Nucleus accumbens (tissue), 56 donors: ENCODE measurements at places on chromosomes 5 and 9.
A peak's percentile ranks its signal among the peaks of the same experiment; 100 is the strongest.

DNA sequence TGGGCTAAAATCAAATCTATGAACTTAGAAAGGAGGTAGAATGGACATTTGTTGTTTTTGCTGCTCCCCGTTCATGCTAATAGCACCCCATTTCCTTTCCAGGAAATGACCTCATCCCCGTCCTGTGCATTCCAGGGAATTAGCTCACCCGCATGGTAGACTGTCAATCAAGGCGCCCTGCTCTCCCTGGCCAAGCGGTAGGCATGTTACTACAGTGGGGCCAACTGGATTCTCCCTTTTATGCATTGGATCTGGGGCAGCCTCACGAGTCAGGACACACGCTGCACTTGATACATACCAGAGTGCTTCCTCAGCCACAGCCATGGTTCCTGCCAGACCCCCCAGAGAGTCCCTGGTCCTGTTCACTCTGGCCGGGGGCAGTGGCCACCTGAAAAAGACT is 111.0 kb upstream of the PTCH1 start:
- no peak for DNase-seq

- DNase-seq: no peak
Measured at GRCh38 chr5:158877706-158878105, 222.0 kb downstream of the EBF1 start.

- DNase-seq: no peak
Measured at GRCh38 chr5:148541054-148541835, 113.1 kb downstream of the HTR4 start.

DNA sequence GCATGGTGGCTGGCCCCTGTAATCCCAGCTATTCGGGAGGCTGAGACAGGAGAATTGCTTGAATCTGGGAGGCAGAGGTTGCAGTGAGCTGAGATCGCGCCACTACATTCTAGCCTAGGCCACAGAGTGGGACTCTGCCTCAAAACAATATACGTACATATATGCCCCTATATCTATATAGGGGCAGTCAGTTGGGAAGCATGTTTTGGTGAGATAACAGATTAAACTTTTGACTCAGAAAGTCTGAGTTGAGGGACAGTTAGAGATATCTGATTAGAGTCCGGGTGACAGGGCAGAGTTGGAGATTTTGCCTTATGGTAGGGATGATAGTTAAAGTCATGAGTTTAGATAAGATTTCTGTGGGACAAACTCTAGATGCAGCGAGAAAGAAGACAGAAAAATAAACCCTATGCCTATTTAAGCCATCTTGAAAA is 71.8 kb upstream of the ALDH1A1 start:
- DNase-seq: no peak

GRCh38 chr5:14821100-14821845 is 50.3 kb downstream of the ANKH start:
- no peak for DNase-seq

DNA sequence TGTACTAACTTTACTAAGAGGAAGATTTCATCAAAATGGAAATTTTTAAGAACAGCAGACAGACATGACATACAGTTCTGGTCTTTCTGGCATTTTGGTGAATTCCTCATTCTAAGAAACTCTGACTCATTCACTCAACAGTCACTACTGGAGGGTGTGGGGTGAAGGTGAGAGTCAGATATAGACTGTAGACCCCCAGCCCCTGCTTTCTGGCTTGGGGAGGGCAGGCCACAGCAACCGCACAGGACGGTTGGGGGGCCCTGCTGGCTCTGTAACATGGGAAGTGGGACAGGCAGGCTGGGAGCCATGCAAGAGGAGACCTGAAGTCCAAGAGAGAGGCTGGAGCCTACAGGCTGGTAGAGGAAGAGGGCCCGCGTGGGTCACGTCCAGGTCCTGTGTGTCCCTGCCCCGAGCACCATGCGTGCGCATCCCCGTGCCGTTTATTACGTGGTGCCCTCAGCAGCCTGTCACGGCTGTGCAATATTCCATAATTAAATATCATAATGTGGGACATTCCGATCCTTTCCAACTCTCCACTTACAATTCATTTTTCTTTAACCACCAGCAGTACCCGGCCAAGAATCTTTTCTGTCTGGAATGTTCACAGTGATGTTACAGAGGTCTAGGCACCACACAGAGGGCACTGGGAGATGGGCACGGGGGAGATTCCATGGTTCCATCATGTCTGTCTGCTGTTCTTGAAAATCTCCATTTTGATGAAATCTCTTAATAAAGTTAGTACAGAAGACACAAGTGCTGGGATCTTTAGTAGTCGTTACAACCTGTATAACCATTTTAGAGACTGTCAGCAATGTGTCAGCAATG is 75.5 kb downstream of the SEMA4D start:
- DNase-seq: no peak

DNA sequence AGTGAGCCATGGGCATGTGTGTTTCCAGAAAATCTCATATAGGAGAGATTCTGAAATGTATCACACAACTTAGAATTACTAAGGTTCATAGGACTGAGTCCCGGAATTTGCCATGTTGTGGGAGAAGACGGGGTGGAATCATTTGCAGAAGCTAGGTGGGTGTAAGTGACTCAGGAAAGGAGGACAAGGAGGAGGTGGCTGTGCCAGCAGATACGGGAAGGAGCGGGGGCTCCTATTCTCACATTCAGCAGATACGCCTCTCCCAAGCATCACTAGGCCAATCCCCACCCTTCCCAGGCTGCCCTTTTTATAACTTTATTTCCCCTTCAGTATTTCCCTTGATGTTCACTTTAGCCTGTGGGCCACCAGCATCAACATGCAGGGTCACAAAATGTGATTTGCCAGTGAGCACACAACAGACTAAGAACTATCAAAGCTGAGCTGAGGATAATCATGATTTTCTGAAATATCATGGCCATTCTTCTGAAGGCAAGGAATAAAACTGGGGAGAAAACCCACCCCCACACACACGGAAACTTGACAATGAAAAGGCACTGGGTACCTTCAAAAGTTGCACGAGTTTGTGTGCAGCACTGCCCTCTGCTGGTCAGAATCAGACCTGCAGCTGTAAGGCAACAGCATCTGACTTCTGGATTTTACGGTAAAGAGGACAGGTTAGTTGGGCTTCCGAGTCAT is 133.2 kb downstream of the MTX3 start:
- DNase-seq: peak; percentile 50
